ENCODE measurements at places on chromosomes 7 and 10.
A peak's percentile ranks its signal among the peaks of the same experiment; 100 is the strongest.

DNA sequence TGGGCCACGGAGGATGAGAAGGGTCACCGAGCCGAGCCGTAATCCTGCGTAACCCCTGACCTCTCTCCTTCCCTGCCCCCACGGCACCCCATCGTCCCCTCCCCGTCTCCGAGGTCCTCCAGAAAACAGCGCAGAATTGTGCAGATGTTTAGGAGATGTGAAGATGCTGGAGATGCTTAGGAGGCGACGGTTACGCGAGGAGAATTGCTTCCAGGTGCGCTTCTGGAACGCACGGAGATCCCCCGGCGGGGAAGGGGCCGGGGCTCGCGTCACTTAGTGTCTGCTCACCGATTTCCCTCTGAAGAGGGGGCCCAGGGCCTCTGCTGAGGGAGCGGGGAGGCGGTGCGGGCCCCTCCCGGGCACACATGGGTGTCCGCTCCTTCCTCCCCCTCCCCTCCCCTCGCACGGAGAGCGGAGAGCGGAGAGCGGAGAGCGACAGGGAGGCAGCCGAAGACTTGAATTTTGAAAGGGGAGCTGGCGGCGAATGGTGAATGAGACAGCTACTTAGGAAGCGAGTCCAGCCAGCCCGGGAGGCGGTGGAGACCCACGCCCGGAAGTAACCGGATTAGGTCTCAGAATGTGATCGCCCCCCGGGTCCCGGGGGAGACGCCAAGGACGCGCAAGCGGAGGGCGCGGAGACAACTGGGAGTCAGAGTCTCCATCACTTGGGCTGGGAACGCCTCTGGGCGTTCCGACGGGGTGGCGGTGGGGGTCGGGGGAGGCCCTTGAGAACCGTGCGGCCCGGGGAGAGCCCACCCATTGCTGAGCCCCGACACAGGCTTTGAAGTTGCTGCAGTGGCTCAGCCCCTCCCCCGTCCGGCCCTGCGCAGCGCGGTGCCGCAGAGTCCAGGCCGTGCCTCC lies 8.7 kb upstream of the EN2 start:
- no peak for DNase-seq

- DNase-seq, result peak; percentile 33
These were observed 1.5 kb downstream of the PDCD4 start for GRCh38 chr10:110872984-110873923.

DNA sequence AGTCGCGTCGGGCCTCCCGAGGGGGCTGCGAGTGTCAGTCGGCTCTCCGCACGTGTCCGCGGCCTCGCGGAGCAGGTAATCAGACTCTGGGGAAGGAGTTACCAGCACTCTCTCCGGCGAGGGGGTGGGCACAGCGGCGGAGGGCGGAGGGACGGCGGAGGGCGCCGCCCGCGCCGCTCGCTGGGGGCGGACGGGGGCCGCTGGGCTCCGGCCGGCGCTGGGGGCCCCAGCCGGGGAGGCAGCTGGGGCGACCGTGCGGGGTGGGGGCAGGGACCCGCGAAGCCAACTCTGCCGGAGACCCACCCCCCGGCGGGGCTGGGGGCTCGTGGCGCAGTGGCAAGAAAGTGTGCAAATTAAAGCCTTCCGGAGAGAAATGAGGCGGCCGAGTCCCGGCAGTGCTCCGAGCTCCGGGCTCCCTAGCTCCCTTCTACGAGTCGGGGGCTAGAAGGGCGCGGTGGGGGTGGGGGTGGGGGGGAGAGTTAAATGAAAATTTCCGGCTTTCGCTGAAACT lies at the start of gene CDK6:
TSS of gene CDK6 (minus strand) at position 85 of the 511 bp plus-strand sequence. CDS start 3,250 bp downstream, outside the sequence.
- DNase-seq, result peak; percentile 87

- no peak for DNase-seq
These were observed 99.6 kb upstream of the TBX20 start for GRCh38 chr7:35353481-35353880.

DNA sequence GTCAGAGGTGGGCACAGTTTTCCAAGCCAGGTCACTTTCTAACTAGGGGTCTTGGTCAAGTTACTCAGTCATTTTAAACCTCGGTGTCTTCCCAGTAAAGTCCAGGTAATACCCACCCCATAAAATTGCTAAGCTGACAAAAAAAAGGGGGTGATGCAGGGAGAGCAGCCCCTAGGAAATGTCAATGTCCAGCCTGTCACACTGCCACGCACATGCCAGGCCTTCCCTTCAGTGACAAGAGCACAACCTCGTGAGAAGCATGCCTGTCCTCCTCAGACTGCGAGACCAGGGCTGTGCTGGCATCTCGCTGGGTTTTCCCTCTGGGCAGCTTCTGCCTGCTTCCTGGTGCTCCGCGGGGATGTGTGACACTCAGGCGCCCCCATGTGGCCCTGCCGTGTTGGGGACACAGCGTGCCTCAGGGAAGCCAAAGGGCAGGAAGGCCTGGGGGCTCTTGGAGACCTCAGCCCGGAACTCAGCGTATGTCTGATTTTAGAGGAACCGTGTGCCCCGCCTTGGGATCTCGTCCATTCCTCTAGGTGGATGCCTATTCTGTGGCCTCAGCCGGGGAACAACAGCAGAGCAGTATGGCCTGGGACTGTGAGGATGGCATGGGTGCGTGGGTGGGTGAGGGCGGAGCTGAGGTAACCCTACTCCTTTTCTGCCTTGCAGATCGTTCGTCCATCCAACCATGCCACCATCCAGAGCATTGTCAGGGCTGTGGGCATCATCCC lies 10.2 kb upstream of the GDF2 start:
- DNase-seq, result peak; percentile 93

- peak; percentile 72 for DNase-seq
These were observed 9.3 kb upstream of the AHR start for GRCh38 chr7:17289074-17289645.

GRCh38 chr10:876438-876837 lies 55.1 kb downstream of the LARP4B start:
- no peak for DNase-seq

DNA sequence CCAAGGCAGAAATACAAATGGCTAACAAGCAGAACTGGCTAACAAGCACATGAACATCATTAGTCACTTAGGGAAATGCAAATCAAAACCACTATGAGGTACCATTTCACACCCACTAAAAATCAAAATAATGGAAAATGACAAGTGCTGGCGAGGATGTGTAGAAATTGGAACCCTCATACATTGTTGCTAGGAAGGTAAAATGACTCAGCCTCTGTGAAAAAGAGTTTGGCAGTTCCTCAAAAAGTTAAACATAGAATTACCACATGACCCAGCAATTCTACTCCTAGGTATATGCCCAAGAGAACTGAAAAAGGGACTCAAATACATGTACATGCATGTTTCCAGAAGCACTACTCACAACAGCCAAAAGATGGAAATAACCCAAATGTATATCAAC lies 52.8 kb upstream of the ANAPC16 start:
- peak; percentile 65 for DNase-seq

GRCh38 chr10:97083228-97083829 lies 102.4 kb downstream of the SLIT1 start:
- no peak for DNase-seq

DNA sequence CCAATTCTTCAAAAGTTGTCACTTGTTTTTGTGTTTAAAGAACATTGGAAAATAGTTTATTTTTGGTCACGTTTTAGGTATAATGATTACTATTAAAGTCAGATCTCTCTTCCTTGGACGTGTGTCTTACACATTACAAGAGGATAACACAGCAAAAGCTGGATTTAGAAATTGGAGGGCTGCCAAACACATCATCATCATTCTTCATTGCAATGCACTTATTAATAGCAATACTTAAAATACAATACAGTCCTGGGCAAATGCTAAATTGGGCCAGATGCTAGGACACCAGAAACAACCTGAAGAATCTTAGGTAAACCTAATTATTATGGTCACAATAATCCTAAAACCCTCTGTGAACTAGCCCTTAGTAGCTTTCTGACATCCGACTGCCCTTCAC lies 303.6 kb downstream of the DGKB start:
- no peak for DNase-seq
